ENCODE measurements at places on chromosomes 6 and 20.

DNA sequence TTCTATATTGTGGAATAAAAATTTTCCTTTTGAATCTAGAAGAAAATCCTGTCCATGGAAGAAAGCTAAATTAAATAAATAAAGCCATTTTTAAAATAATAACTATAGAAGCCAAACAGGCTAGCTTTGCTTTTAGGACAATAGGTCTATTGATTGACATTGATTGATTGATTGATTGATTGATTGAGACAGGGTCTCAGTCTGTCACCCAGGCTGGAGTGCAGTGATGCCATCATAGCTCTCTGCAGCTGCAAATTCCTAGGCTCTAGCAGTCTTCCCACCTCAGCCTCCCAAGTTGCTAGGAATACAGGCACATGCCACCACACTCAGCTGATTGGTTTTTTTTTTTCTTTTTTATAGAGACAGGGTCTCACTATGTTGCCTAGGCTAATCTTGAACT is 97.9 kb downstream of the COL12A1 start:
- DNase-seq, result no peak

DNA sequence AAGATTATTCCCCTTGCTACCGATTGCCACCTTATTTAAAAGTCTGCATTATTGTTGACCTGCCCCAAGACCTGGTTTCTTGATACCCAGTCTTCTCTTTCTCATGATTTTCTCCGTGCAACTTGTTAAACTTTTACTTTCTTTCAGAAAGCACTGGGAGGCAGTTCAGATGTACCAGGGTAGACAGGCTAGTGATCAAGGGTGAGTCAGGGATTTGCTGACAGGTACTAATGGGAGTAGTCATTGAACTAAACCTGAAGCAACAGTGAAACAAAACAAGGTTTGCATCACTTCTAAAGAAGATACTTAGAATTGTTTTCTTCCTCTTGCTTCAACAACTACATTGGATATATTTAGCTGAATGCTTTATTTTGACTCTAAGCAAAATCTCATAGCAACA is 124.4 kb downstream of the KCNQ5 start:
- no peak for DNase-seq

DNA sequence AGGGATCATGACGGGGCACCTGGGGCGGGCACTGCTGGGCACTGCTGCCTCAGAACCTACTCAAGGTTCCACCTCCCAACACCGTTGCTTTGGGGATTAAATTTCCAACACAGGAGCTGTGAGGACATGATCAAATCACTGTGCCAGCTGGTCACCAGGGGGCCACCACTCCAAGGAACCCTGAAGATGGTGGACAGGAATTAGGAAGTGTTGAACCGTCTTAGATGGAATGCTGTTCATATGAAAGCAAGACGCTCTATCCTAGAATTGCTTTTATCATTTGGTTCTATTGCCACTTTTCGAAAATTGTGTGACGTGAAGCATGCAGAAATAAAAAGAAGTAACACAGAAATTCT is 140.3 kb downstream of the DLL1 start:
- no peak for DNase-seq

GRCh38 chr6:509676-510075 is 118.1 kb downstream of the IRF4 start:
- no peak for DNase-seq

GRCh38 chr6:82408952-82409431 is 45.4 kb downstream of the TPBG start:
- DNase-seq, result no peak

DNA sequence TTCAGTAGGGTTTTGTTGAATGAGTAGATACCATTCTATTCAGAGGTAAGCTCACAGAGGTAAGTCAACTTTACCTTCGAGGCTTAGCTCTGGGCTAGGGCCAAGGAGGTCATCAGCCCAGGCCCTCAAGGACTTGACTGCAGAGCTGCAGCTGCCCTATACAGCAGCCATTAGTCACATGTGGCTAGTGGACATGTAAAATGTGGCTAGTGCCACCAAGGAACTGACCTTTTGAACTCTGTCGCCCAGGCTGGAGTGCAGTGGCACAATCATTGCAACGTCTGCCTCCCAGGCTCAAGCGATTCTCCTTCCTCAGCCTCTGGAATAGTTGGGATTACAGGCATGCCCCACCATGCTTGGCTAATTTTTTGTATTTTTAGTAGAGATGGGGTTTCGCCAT is 47.9 kb upstream of the EPB41L1 start:
- no peak for DNase-seq

- no peak for DNase-seq
These were observed 600.4 kb upstream of the JAG1 start for GRCh38 chr20:11274141-11274594.

All from effector memory CD8-positive, alpha-beta T cell (primary cell).